Vagina (tissue), 2 donors: ENCODE measurements at places on chromosomes 13 and 19.

DNA sequence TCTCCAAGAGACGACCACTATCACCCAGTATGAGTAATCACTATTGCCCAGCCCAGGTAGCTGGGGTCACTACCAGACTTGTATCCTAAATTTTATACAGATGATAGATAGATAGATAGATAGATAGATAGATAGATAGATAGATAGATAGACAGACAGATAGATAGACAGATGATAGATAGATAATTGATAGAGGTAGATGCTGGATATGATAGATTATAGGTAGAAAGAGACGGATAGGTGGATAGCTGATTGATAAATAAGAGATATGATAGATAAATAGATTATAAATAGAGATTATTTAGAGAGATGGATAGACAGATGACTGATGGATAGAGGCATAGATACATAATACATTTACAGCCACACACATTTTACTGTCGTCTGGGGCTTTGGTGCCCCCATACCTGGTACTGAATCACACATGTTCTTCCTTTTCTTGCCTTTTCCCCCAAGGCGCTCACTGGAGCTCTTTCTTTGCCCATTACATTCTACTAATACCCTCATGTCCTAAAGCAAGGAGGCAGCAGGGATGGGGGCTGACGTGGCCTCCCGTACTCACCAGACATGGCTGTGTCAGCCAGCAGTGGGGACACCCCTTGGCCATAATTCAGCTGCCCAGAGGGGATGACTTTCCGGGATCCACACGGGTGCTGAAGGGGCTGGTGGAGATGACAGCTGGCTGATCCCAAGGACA lies 44.6 kb upstream of the CCNE1 start:
- no peak for DNase-seq

DNA sequence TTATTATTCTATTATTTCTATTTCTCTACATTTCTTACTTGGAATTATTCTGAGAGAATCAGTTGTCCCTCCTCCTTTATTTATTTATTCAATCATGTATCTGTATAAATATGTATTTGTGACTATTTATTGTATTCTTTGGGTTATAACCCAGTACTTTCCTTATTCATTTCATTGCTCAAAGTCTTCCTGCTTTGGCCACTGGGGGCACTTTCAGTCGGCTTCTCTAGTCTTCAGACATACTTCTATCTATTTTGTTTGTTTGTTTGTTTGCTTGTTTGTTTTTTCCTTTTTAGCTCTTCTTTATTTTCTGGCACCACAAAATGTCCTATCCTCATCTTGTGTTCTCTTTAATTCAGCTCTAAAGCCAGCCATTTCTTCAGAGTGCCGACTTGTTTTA lies 260.4 kb downstream of the NALCN start:
- no peak for DNase-seq

- no peak for DNase-seq
These were observed 179.9 kb upstream of the TSHZ3 start for GRCh38 chr19:31529121-31529520.

DNA sequence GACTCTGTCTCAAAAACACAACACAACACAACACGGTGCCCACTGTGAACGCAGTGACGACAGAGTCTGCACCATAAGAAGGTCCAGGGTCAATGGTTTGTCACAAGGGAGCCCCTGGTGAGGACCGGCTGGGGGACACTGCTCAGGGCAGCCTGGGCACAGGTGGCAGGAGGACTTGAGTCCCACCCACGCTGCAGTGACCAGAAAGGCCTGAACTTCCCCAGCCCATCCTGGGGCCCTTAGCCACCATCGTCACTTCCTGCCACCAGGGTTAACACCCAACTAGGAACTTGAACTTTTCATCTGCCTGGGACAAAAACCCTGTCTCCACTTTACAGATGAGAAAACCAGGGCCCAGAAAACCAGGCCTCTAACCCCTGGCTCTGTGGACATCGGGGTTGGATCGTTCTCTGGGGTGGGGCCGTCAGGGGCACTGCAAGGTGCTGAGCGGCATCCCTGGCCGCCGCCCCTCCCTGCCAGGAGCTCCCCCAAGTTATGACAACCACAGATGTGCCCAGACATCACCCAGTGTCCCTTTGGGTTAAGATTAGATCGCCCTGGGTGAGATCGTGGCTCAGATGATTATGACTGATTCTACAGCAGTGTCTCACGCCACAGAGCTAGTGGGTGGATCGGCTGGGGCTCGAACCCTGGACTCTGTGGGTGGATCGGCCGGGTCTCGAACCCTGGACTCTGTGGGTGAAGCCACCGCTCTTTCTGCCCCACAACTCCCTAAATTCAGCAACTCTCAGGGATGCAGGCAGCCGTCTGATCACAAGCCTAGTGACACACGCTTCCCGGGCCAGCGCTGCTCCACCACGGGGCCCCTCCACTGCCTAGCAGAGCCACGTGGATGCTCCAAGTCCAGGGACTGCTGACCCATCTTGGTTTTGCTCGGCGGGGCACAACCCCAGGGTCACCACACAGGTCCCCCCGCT lies 14.0 kb downstream of the MOB3A start:
- no peak for DNase-seq

DNA sequence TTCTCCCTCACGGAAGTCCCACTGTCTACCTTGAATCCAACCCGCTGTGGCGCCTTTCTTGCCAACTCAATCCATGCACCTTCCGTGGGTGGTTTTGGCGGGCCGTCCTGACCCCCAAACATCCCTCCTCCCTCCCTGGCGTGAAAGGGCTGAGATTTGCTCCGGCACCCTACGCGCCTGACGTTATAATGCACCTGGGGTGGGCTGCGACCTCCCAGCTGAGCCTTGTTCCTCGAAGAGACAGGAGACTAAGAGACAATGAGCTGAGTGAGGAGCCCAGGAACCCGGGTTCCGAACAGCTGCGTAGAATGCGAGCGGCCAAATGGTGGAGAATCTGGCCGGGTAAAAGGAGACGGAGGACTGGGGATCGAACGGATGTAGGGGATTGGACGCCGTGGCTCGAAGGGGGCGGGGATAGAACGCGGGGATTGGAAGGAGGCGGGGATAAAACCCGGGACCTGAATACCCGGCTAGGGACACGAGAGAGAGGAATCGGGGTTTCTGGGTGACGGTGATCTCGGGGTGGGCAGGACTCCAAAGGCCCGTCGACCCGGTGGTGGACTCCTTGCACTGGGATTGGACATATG lies at the start of gene CPT1C:
TSS of gene CPT1C (plus strand) at position 461 of the 587 bp plus-strand sequence. CDS start 1,137 bp downstream, outside the sequence.
- no peak for DNase-seq

DNA sequence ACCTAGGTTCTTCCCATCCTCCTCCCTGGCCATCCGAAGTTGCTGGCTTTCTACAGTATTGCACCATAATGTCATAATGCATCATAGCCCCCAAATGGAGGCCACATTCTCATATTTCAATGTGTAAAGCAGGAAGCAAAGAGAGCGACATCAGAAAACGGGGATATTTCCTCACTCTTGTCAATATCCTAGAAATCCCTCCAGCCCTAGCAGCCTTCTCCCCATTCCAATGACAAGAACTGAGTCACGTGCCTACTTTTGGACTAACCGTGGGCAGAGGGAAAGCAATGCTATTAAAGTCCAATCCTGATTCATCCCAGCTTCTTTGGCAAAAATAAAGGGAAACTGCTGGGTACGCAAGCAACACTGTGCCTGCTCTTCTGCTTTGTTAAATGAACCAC lies 4.3 kb upstream of the RAP2A start:
- no peak for DNase-seq

GRCh38 chr19:18503971-18504885 lies 17.6 kb downstream of the ELL start:
- DNase-seq, result no peak

- no peak for DNase-seq
These were observed 25.8 kb upstream of the NANOS3 start for GRCh38 chr19:13850910-13851733.

- no peak for DNase-seq
These were observed 77.6 kb downstream of the KDM4B start for GRCh38 chr19:5046339-5047039.

DNA sequence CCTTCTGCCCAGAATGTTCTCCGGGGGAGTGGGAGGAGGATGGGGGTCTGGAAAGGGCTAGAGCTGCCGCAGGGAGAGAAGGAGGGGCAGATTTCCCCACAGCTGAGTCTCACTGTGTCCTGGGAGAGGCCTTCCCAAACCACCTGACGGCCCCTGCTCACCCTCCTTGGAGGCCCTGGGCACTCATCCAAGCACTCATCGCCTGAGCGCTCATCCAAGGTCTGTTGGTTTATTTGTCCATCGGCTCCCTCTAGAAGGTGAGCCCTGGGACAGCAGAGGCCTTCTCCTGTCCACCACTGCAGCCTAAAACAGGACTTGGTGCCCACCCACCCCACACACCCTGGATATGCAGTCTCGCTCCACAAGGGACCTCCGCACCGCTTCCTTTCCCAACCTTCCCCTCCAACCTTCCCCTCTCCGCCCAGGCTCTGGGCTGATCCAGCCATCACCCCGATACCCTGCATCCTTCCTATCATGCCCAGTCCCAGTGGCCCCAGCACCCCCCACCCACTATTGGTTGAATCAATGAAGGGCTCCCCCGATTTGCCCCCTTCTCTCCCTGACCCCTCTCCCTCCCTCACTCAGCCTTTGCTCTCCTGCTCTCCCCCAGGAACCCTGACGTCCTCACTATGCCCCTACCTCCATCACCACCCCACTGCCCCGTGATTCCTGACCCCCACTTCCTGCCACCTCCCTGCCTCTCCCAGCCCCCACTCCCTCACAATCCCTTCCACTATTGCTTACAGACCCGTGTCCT lies 1.7 kb downstream of the UBXN6 start:
- DNase-seq, result no peak

DNA sequence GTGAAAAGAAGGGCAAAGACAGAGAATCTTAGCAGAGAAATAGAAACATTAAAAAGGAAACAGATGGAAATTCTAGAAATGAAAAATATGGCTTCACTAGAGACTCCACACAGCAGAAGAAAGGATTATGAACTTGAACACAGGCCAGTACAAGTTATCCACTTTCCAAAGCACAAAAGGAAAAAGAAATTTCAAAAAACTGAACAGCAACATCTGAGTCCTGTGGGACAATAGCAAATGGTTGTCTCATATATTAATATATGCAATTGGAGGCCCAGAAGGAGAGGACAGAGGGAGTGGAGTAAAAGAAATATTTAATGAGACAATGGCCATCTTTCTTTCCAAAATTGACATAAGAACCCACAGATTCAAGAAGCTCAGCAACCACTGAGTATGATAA lies 141.7 kb upstream of the GJB6 start:
- DNase-seq, result no peak

DNA sequence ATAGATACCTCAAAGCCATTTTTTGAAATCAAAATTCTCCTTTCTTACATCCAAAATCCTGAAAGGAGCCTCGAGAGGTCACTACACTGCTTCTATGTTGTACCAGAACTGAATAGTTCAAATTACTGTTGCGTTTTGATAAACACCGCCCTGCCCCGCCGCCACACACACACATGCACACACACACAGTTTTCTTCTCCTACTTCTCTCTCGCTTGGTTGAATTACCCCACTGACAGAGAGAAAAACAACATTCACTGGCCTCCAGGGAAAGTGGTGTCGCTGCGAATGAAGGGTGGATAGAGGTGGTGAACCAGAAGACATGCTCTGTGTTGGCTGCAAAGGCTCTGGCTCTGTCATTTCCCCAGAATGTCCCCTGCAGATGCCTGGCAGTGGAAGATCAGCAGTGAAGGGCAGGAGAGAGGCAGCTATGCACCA lies 183.4 kb upstream of the RFC3 start:
- no peak for DNase-seq

GRCh38 chr13:113089693-113090414 lies 15.7 kb upstream of the F7 start:
- no peak for DNase-seq

DNA sequence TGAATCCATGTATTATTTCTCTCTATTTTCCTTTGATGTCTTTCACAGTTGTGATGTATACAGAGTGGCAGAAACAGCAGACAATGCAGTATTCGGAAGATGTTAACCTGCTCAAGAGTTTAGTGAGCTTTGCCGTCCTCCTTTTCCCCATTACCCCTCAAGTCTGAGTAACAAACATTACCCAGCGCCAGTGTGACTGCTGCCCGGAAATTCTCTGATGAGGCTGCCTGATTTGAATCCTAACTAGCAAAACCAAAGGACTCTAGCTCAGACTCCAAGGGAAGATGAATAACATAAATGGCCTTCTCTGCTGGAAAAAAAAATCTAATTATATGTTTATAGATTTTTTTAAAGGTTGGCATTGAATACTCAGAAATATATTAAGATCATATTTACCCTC lies 247.3 kb upstream of the SOX21 start:
- DNase-seq, result no peak

DNA sequence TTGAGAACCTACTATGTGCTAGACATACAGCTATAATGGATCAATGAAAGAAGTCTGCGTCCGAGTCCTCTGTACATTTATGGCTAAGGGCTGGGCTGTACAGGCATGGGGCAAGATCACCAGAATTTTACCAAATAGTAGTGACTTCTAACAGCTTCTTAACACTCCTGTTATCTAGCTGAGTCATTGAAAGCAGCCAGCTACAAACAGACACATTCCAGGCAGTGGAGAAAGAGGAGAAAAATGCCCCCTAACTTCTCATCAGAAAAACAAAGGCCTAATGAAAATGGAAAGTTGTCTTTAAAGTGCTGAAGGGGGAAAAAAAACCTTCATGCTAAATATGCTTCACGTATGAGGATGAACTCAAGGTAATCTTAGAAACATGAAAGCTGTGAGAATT lies 14.3 kb upstream of the ZNF667 start:
- DNase-seq, result no peak

GRCh38 chr13:48491423-48492095 lies 41.3 kb downstream of the RCBTB2 start:
- no peak for DNase-seq

- no peak for DNase-seq
These were observed 13.1 kb downstream of the TJP3 start for GRCh38 chr19:3721131-3721886.

DNA sequence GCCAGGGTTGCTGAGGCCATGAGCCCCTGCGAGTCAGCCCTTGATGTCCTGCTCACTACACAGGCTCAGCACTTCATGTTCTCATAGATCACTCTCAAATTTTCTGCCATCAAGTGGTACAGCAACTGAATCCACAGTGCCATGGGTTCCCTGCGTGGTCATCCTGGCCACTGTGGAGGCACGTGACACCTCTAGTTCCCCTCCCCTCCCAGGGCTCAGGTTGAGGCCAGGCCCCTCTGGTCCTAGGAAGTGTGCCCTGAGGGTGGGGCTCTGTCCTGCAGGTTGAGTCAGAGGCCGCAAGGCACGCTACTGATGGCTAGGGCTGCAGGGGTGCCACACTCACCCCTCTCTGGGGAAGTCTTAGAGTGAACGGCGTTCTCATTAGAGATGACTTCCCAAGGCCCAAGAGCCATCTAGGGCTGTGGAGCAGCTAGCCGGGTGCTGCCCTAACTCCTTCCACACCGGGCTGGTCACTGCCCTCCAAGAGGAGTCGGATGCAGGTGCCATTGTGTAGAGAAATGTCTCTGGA lies 39.8 kb upstream of the TPM4 start:
- DNase-seq, result no peak
